CD4-positive, alpha-beta T cell treated with Interleukin-17A for 4 hours (primary cell): ENCODE measurements at places on chromosomes 12 and 14.

GRCh38 chr12:68180792-68181744, 21.5 kb upstream of the IFNG start:
- peak; percentile 49 for DNase-seq

DNA sequence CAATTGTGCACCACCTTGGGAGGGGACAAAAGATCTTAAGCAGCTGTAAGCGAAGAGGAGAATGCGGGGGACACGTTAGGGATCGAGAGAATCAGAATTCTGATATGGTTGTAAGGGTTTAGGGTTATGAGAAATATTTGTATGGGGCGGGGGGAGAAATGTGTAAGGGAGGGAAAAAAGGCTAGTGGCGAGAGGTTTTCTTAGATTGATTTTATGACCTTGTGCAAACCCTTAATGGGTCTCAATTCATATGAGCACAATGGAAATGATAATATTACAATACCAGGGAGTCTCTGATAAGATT, 396 bp downstream of the NDUFA9 start:
- DNase-seq: no peak

GRCh38 chr12:65779091-65779642, 45.1 kb upstream of the HMGA2 start:
- no peak for DNase-seq

GRCh38 chr12:55607821-55608594, 28.7 kb upstream of the OR10P1 start:
- no peak for DNase-seq

DNA sequence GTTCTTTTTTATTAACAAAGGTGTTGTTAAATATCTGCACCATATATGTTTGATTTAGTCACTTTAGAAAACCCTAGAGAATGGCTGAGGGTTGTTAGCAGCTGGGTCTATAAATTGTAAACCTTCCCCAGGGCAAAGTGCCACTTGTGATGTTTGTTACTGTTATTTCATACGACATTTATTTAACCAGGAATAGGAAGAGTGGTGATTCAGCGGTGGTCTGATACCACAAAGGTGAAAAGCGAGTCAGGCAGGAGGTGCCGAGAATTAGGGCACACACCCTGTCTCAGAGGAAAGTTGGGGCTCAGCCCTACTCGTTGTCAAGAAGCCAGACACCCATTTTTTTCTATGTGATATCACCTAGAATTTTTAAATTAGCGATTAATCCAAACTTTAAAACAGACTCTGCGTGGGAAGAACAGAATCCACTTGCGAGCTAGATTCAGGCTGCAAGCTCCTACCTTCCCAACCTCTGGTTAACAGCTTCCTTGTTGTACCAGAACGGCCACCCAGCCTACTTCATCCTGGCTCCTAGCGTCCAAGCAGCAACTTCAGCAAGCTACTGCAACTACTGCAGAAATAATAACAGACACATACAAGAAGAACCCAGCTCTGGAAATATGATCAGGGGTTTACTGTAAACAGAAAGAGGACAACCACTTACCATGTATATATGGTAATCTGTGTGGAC, 126.7 kb downstream of the TMEM132D start:
- DNase-seq: no peak

- DNase-seq: no peak
These were observed 70.7 kb downstream of the SRRM4 start for GRCh38 chr12:119052001-119052400.

DNA sequence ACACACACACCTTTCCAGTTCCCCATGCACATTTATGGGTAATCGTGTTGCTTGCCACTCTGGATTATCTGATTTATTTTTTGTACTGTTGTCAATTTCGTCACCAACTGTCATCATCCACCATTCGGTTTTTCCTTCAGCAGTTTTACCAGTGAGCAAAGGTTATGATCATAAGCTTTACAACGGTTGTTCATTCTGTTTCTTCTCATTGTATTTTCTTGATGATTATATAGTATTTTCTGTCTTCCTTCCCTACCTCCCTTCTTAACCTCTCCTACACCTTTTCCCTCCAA, 680 bp downstream of the NECAP1 start:
- DNase-seq: no peak

GRCh38 chr12:70692681-70693288, 55.6 kb upstream of the PTPRB start:
- no peak for DNase-seq

DNA sequence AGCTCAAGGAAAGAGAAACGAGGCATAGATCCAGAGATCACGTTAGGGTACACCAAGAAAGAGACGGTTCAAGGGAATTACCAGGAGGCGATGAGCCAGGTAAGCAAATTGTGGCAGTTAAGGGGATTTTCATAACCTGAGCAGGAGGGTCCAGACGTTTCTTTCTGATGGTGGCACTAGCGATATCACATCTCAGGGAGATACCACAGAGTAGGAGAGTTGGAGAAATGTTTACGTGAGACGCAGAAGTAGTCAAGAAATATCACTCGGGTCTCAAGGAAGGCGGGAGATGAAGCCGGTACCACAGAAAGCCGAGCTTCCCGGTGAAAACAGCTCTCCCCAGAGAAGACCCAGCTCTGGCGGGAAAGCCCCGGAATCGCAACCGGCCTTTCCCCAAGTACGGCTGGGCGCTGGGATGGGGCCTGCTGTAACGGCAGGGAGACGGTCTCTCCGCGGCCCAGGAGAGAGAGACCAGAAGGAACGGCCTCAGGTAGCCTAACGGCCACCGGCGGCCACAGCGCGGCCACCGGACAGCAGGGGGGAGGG, 485 bp downstream of the SENP1 start:
- DNase-seq: peak; percentile 41

DNA sequence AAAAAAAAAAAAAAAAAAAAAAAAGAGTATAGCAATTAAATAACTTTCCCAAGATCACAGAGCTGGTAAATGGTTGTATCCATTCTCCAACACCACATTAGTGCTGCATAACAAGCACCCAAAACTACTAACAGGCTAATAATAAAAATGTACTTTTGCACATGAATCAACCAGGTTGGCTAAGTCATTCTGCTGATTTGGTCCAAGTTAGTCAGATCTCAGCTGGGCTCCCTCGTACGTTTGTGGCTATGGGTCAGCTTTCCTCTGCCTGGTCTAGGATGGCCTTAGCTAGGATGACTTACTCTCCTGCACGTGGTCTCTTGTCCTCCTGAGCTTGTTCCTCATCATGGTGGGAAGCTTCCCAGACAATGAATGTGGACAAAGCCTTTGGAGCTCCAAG, 7.9 kb upstream of the PLEKHG6 start:
- DNase-seq: no peak

GRCh38 chr12:24854908-24855307, 94.0 kb downstream of the BCAT1 start:
- DNase-seq: no peak

- no peak for DNase-seq
These were observed 51.3 kb downstream of the ZNF664 start for GRCh38 chr12:124024263-124024678.

DNA sequence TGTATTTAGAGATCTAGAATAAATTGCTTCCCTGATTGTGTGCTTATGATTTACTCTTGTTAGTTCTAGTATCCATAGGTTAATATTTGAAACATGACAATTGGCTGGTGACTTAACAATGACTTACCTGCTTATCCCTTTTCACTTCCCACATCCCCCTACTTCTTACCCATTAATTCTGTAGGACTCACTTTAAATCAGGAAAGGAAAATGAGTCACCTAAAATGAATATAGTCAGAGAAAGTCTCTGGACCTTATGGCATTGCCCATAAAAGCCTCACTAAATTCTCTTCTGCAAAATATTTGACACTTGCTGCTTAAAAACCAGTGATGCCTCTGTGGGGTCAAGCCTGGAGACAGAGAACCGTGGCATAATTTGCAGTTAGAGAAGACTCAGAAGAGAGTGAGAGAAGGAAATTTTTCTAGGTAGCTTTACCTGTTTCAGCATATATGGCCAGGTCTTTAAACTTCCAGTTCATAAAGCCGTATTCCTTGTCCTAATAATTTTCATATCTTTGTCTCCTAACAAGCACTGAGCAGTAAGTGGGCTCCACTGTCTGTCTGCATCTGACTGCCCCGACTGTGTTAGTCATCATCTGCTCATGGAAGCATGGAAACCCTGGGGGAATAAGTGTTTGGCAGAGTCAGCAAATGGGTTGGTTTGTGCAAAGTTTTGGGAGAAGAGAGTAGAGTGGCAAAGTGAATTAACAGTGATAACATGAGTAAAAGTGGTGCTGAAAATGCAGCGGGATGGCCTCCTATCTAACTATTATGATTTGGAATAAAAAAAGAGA, 294.4 kb downstream of the AKAP6 start:
- DNase-seq: no peak

DNA sequence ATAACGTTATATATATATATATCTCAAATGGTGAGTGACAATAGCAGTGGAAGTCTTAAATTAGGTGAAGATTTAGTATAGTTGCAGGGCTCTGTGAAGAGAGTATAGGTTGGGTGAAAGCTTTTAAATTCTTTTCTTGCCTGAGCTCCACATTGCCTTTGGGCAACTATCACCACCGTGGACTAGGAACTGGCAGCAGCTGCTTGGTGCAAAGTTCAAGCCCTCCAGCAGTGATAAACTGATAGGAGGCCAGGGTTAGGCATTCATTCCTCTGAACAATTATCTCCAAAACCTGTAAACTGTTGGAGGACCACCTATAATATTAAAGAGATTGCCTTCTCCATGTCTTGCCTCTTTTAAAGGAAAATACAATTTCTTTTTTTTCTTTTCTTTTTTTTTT, 91.2 kb upstream of the ATXN7L3B start:
- DNase-seq: no peak

GRCh38 chr12:78645956-78646355, 218.6 kb upstream of the SYT1 start:
- DNase-seq: no peak

GRCh38 chr12:108833757-108834472, 23.5 kb downstream of the SSH1 start:
- no peak for DNase-seq

DNA sequence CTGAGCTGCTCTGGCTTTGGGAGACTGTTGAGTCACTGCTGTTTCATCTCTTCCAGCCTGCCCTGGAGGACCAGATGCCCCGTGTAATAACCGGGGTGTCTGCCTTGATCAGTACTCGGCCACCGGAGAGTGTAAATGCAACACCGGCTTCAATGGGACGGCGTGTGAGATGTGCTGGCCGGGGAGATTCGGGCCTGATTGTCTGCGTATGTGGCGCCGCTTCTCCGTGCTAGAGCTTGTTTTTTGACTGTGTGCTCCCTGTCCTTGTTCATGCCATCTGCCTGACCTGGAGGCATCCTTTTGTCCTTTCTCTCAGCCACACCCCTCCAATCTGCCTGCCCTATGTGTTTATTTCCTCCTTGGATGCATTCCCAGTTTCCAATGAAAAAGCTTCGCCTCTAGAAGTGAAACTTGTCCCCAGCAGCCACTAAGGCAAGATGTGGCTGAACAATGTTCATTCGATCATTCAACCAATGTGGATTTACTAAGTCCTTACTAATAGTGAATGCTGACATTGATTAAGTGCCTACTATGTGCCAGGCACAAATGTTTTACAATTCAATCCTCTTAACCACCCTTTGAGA, 98.6 kb downstream of the NT5DC3 start:
- DNase-seq: no peak

GRCh38 chr12:56996793-56997545, 9.4 kb downstream of the ZBTB39 start:
- DNase-seq: no peak

GRCh38 chr14:52351233-52352060, 37.3 kb downstream of the PTGER2 start:
- DNase-seq: peak; percentile 19

DNA sequence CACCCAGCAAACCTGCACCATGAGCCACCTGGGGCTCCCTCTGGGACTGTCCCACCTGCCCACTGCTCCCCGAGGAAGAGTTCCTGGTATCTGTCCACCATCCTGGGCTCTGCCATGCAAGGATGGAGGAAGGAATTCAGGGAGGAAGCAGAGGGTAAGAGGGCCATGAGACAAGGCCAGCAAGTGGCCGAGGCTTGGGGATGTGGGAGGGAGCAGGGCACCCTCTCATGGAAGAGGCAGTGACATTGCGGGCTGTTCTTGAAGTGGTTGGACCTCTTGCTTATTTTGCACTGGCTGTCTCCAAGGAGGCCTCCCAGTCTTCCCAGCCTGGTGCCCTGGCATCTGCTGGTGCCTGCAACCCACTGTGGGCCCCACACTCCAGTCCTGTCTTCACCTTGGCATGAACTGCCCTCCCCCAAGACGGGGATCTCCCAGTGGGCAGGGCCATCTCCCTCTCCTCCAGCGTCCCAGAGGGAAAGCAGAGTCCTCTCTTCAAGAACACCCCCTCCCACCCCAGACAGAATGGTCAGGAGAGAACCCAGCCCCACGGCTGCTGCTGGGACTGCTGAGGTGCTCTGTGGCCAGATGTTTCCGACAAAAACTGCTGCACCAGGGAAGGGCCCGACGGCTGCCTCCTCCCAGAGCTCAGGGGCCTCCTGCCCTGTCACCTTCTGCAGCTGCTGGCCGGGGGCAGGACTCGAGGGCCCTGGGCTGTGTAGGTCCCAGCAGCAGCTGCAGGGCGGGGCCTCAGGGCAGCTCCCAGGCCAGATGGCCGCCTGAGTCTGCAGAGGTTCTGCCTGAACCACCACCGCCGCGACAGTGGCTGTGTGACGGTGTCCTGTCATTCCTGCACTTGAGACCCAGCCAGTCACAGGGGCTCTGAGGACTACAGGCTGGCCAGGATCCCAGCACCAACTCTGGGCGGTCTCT, 1.8 kb upstream of the AKT1 start:
- no peak for DNase-seq

- no peak for DNase-seq
These were observed 63.9 kb upstream of the PTGR2 start for GRCh38 chr14:73787486-73788316.

- DNase-seq: no peak
These were observed 464.8 kb upstream of the RGS6 start for GRCh38 chr14:71467361-71467811.

DNA sequence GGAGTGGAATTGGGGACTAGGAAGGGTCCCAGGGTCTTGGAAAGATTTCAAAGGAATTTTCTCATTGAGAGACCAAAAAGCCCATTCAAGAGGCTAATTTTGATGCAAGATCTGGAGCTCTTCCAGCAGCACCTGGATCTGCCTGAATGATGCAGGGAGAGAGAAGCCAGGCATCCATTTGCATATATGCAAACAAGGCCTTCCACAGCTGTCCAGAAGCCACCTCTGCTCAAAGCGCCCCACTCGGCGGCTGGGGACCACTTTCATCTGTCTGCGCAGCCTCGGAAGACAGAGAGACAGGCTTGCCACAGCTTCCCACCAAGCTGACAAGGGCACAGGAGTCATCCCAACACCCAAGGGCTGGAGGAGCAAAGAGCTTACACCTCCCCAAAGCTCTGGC, 295.6 kb downstream of the DPF3 start:
- no peak for DNase-seq

DNA sequence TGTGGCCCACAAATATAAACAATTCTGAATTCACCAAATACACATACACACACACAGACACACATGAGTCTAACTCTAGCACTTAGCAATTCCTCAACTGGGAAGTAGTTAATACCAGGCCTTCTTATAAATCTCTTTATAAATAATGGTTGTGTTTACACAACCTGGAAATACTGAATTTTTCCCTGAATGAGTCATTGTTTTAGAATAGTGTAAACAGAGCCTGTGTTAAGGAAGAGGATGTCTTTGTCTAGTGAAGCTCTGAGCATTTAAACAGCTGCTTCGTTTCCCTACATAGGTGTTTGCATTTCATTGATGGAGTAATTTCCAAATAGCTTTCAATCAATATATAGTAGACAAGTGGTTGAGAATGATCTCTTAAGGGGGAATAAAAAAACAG, 218.8 kb downstream of the BTG1 start:
- DNase-seq: no peak
